GM04503 (cell line): ENCODE measurements at places on chromosomes 2 and 18.

DNA sequence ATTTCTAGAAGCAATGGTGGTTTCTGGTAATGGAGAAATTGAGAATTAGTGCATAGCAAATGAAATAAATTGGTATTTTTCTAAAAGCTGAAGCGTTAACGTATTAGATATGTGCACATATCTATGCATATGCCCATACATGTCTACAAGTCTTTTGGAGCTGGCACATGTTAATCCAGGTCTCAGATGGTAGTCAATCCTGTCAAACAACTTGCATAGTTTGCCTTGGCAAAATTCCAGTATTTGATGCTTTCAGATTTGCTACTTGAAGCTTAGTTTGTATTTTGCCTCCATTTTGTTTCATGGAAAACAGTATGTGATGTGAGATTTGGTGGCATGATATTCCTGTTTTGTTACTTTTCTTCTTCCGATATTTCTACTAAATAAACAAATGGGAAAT is 304.6 kb downstream of the PARD3B start:
- no peak for DNase-seq

GRCh38 chr2:65992198-65992554 is 442.7 kb upstream of the MEIS1 start:
- DNase-seq = no peak

DNA sequence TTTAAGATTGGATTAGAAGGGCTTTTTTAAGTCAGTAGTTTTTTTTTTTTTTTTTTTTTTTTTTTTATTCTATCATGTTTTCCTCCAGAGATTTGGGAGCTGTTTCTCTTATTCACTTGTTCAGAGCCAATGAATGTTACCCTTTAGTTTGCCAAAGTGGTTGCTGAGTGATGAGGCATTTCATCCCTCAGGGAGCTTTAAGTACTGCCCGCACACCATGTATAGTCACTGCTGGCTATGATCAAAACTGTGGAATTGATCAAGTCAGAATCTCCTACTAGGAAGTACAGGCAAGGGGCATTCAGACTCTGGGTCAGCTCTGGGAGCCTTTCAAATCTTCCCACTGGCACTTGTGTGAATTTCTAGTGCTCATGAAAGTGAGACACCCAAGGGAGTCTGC is 201.6 kb downstream of the IKZF2 start:
- no peak for DNase-seq

- DNase-seq = no peak
These were observed 93.7 kb downstream of the TPGS2 start for GRCh38 chr18:36735130-36735529.

DNA sequence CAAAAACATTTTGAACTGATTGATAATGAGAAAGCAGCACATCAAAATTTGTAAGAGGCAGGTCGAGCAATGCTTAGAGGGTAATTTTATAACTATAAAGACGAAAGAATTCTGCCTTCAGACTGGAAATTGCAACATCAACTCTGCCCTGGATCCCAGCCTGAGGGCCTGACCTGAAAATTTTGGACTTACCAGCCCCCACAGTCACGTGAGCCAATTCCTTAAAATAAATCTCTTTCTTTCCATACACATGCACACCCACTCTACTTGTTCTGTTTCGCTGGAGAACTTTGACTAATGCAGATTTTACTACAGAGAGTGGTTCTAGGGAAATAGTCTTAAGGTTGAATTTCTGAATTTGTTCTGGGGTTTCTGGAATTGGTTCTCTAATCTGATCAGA is 14.6 kb upstream of the ACOXL start:
- no peak for DNase-seq

DNA sequence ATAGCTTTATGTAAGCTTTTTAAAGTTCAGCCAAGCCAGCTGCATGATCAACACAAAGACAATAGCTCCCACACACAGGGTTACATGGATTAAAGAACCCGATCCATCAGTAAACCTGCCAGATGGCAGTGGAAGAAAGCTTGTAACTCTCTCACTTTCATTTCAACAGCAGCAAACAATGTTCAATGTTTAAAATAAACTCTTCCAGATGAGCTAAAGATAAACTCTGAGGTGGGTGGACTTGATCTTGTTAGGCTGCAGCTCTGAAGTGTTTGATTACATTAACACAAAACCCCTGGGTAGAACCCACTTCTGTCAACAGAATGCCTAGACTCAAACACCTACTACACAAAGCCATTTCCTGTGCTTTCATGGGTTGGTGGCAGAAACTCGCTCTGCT is 13.9 kb downstream of the RDH14 start:
- DNase-seq = no peak

DNA sequence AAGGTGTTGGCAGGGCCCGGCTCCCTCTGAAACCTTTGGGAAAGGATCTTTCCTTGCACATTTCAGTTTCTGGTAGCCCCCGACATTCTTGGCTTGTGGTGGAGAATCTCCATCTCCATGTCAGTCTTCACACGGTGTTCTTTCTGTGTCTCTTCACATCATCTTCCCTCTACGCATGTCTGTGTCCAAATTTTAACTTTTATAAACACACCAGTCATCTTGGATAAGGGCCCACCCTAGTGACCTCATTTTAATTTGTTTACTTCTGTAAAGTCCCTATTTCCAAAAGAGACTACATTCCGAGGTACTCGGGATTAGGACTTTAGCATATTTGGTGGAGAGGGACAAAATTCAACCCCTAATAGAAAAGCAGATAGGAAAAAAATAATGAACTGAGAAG is 138.4 kb downstream of the GALNT3 start:
- no peak for DNase-seq
